Mesothelial cell of epicardium (in vitro differentiated cells): ENCODE measurements at places on chromosomes 6 and 20.
A peak's percentile ranks its signal among the peaks of the same experiment; 100 is the strongest.

DNA sequence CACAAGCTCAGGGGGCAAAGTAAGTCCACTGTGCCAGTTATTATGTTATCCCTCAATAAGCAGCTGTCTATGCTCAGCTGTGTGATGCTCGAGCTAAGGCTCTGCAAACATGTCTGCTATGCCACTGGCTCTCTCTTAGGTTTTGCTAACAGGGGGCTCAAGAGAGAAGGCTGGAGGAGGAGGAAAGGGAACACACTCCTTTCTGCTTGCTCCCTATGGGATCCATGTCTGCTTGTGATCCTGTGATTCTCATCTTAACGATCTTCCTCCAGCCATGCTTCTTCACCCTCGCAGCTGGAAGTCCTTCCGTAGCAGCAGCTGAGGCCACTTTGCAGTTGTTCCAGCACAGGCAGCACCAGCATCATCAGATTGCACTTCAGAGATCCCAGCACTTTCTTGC is 37.0 kb upstream of the IGF2R start:
- DNase-seq, result no peak

- DNase-seq, result no peak
Measured at GRCh38 chr6:112639391-112639831, 292.3 kb downstream of the RFPL4B start.

- DNase-seq, result no peak
Measured at GRCh38 chr20:50359607-50360217, 150.5 kb upstream of the PTPN1 start.

- DNase-seq, result peak; percentile 57
Measured at GRCh38 chr20:35776513-35777101, 4.8 kb downstream of the PHF20 start.

- DNase-seq, result no peak
Measured at GRCh38 chr20:50498071-50498776, 12.0 kb upstream of the PTPN1 start.

- DNase-seq, result no peak
Measured at GRCh38 chr6:102488729-102489128, 1095.2 kb downstream of the GRIK2 start.

GRCh38 chr6:33781131-33781975 is 7.6 kb downstream of the LEMD2 start:
- DNase-seq, result no peak

DNA sequence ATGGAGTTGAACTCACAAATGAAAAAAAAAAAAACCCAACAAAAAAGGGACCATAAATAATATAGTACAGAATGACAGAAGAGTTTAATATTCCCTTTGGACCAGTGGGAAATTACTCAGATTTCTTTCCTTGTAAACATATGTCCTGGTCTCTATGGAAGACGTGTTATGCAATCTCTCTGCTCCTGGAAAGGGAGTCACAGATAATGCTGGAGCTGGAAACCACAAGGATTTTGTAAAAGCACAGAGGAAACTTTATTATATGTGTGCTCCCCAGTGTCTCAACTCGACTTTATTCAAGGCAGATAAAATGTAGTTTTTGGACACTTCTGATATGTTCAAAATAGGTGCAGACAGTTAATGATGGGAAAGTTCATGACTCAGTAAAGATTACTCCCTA is 88.1 kb upstream of the ZFP64 start:
- no peak for DNase-seq

GRCh38 chr6:10201606-10202510 is 213.0 kb downstream of the TFAP2A start:
- DNase-seq, result no peak

DNA sequence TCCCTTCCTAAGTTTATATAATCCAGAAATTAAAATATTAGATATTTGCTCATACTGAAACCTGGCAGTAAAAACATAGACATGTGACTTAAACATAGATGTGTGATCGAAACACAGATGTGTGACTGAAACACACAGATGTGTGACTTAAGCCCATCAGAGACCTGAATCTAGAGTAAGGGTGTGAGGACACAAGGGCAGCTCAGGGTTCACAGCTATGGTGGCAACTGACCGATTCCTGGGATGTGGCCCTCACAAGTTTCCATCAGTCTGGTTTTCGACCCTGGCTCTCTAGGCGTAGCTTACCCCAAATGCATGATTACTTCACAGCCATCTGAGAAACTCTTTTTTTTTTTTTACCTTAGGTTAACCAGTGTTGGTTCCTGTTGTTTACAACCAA is 137.0 kb downstream of the NRN1 start:
- no peak for DNase-seq

- no peak for DNase-seq
Measured at GRCh38 chr6:163984124-163984936, 569.8 kb downstream of the QKI start.

DNA sequence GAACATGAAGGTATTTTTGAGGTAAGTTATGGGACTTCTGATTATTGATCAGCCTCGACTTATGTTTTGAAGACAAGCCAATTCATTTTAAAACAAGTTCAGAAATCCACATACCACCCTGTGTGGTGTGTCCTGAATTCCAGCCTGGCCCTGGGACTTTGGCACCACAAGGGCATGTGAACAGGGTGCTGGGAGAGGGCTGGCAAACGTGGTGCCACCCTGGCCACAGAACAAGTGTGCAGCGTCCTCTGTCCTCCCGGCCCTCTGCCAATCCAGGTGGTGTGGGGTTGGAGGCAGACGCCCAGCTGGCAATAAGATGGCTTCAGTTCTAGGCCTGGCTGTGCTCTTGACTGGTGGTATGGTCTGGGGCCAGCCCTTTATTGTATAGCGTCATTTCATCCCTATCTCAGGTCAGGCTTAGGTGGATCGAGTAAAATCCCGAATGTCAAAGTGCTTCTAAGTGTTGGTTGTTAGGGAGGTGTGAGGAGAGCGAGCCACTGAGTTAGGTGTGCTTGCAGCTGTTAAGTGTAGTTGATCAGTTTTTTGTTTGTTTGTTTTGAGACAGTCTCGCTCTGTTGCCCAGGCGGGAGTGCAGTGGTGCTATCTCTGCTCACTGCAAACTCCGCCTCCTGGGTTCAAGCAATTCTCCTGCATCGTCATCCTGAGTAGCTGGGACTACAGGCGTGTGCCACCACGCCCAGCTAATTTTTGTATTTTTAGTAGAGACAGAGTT is 84.2 kb downstream of the RNF144B start:
- no peak for DNase-seq

DNA sequence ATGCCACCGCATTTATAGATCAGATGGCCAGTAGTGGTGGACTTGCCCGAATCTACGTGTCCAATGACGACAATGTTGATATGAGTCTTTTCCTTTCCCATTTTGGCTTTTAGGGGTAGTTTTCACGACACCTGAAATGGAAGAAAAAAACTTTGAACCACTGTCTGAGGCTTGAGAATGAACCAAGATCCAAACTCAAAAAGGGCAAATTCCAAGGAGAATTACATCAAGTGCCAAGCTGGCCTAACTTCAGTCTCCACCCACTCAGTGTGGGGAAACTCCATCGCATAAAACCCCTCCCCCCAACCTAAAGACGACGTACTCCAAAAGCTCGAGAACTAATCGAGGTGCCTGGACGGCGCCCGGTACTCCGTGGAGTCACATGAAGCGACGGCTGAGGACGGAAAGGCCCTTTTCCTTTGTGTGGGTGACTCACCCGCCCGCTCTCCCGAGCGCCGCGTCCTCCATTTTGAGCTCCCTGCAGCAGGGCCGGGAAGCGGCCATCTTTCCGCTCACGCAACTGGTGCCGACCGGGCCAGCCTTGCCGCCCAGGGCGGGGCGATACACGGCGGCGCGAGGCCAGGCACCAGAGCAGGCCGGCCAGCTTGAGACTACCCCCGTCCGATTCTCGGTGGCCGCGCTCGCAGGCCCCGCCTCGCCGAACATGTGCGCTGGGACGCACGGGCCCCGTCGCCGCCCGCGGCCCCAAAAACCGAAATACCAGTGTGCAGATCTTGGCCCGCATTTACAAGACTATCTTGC is 725 bp downstream of the EEF1A1 start:
- peak; percentile 26 for DNase-seq

DNA sequence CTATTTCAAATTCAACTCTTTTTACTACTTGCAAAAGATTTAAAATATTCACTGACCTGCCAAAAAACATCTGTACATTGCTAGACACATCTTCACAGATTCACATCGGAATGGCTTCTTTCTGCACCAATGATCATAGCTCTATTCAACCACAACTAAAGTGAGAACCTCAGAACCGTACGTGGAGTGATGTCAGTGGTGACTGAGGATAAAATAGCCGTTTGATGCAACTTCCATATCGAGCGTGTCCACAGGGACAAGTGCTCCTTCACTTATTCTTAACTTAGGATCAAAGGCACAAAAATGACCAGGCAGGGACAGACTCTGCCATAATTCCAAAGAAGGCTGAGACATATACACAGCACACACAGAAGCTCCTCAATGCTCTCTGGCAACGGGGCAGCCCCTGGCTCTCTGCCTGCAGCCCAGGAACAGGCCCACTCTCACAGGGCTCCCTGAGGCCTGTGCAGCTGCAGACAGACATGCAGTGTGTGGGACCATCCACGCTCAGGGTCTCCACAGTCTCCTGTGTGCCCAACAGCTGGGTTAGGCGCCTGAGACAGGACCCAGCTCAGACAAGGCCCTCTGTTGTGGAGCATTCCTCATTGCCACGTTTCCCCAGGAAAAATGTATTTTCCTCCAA is 22.8 kb downstream of the FYN start:
- DNase-seq, result no peak

GRCh38 chr20:5020760-5021159 is 19.4 kb upstream of the SLC23A2 start:
- no peak for DNase-seq

- DNase-seq, result no peak
Measured at GRCh38 chr6:148306286-148306685, 36.4 kb upstream of the SASH1 start.

DNA sequence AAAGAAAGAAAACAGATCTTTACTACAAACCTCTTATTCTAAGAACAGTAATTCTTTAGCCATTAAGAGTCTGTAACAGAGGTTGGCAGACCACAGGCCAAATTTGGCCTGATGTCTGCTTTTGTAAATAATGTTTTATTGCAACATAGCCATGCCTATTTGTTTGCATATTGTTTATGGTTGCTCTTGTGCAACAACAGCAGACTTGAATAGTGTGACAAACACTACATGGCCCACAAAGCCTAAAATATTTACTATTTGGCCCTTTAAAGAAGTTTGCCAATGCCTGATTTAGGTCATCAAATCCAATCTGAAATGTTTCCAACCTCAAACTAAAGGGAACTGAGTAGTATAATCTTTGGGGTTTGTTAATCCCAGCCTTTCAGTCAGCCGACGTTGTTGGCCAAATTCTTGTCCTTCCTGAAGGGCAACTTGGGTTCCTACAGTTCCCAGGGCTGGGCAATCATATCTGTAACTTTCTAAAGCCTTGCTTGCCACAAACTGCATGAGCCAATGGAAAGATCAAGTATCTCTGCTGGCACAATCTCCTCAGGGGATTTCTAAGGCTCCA is 33.9 kb upstream of the TBC1D20 start:
- DNase-seq, result no peak

DNA sequence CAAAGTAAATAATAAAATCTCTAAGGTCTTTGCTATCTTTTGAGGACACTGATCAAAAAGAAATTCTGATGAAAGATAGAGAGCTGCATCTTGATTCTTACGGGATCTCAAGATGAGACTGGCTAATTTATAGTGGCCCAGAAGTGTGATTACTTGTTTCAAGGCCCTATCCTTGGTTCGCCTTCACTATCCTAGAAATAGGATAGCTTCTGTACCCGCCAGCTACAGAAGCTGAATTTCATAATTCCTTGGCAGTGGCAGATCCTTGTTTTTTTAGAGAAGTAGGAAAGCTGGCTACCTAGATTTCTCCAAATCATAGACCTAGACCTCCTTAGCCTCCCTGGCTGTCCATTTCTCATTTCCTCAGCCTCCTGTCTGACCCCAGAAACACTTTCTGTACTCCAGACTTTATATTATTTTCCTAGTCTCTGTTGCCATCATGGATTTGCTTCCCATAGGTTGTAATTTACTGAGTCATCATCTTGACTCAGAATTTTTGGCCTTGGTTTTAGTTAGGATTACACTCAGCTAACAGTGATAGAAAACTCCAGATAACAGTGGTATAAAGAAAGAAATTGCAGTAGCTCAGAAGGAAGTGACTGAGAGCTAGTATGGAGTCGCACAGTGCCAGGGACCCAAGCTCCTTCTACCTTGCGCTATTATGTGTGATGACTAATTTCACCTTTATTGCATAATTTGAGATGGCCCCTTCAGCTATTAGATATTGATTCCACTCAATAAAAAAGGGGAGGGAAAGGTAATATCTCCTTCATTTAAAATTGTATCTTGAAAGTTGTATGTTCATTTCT is 27.7 kb downstream of the PHF3 start:
- no peak for DNase-seq

- DNase-seq, result no peak
Measured at GRCh38 chr6:144478483-144478882, 193.3 kb downstream of the UTRN start.

GRCh38 chr20:48052475-48052835 is 267.2 kb upstream of the SULF2 start:
- DNase-seq, result peak; percentile 68
